ENCODE measurements at places on chromosomes 1 and 21.

DNA sequence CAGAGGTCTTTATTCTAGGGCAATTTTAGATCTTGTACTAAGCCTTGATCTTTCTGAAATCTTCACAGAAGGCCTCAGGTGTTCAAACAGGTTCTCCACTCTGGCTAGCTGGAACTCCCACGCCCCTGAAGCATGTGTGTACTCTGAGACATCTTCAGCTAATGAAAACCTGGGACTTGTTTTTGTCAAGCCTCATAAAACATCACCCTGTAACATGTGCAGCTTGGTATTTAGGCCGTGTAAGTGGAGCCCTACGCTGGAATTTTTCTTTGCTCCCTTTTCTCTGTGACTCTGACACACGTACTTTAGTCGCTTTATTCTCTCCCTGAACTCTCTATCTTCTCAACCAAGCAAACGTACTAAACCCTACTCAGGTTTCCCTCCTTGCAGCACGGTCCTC, 701.9 kb upstream of the ZP4 start:
- DNase-seq, result no peak

GRCh38 chr21:46017148-46017547, 35.6 kb downstream of the COL6A1 start:
- DNase-seq, result no peak

DNA sequence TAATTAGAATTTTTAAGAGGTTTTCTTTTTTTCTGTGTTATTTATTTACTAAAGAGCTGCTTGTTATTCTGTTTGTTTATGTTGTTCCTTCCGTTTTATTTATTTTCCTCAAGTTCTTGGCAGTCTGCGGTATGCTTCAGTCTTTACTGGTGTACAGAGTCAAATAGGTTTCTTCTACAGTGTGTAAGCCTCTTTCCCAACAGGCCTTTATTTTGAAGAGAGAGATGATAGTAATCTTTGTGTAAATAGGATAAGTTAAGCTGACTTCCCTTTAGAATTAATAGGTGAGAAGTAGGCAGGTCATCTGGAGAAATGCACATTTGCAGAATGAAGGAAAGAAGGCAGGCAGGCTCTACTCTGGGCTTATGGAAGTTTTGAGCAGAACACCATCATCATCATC, 23.8 kb downstream of the MAST2 start:
- DNase-seq, result no peak

- DNase-seq, result no peak
Observed at GRCh38 chr21:42834726-42835191, 44.6 kb downstream of the WDR4 start.

DNA sequence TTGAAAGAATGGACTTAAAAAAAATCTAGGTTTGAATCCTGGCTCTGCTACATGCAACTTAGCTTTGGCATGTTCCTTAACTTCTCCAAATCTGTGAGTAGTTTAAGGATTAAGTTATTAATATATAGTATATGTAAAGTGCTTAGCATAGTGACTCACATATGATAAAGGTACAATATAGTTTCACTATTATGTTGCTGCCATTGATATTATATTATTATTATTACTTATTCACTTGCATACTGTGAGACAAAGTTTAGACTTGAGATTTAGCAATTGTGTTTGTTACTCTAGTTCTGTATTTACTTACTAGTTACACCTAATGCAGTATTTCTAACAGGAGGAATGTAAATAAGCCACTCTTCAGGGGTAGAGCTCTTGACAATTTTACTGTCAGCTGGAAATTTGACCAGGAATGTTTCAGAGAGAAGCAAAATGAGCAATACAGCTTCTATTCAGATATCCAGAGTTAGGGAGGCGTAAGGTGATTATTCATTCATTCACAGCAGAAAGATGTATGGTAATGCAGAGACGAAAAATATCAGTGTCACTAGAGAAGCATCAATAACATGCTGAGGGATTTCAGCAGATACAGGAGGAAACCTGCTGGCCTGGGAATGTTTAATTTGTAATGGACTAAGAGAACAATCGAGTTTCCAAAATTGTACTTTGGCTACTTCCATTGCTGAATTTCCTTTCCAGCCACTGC, 25.5 kb downstream of the RGS7 start:
- no peak for DNase-seq

DNA sequence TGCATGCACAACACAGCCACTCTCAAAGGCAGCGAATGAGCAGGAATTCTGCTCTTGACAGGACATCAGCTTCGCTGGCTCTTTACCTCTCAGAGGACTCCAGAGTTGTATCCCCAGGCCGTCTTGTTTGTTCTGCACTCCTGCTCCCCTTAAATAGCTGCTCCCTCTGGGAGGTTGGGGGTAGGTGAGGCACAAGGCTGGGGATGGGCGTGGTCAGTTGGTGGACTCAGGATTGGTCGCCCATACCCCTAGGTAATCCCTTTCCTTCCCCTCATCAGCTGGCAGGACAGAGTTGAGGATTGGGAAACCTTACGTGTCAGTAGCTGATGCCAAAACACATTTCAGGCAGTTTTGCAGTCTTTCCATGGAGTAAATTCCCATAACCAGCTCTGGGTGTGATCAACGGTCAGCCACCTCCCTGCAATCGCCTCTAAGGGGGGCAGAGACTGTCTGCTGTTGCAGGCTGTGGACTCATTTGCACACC, at the start of gene PLA2G2A:
TSS of gene PLA2G2A (minus strand) at position 125 of the 484 bp plus-strand sequence. CDS start 845 bp downstream, outside the sequence.
- no peak for DNase-seq

DNA sequence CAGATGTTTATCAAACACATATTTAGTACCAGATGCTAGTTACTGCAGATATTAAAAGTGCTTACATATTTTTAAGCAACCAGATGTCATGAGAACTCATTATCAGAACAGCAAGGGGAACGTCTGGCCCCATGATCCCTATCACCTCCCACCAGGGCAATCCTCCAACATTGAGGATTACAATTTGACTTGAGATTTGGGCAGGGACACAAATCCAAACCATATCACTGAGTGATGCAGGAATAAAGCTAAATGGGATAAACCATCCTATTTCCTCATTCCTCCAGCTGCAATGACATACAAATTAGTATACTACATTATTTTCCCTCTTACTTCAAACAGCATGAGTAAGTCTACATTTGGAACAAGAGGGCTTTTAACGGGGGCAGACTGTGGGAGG, 3.1 kb upstream of the KCNK2 start:
- DNase-seq, result no peak

DNA sequence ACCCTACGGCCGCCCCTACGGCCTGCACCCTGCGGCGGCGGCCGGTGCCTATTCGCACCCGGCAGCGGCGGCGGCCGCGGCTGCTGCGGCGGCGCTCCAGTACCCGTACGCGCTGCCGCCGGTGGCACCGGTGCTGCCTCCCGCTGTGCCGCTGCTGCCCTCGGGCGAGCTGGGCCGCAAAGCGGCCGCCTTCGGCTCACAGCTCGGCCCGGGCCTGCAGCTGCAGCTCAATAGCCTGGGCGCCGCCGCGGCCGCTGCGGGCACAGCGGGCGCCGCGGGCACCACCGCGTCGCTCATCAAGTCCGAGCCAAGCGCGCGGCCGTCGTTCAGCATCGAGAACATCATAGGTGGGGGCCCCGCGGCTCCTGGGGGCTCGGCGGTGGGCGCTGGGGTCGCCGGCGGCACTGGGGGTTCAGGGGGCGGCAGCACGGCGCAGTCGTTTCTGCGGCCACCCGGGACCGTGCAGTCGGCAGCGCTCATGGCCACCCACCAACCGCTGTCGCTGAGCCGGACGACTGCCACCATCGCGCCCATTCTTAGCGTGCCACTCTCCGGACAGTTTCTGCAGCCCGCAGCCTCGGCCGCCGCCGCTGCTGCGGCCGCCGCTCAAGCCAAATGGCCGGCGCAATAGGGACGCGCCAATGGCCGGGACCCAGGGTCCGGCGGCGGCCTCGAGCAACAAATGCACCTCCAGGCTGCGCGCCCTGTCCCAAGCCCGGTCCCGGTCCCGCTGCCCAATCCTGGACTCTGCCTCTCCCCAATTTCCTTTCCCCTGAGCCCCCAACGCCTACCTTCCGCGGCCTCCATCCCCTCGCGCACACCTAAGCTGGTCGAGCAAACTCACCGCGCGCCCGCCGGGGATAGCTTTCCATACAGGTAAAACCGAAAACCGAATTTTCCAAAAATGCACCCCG, 1.8 kb downstream of the FOXD3 start:
- no peak for DNase-seq

GRCh38 chr1:112507921-112508277, 866 bp upstream of the WNT2B start:
- peak; percentile 16 for DNase-seq

GRCh38 chr1:53576866-53577760, 117.9 kb downstream of the DMRTB1 start:
- no peak for DNase-seq

GRCh38 chr1:167670563-167670962, 40.5 kb downstream of the RCSD1 start:
- DNase-seq, result no peak

DNA sequence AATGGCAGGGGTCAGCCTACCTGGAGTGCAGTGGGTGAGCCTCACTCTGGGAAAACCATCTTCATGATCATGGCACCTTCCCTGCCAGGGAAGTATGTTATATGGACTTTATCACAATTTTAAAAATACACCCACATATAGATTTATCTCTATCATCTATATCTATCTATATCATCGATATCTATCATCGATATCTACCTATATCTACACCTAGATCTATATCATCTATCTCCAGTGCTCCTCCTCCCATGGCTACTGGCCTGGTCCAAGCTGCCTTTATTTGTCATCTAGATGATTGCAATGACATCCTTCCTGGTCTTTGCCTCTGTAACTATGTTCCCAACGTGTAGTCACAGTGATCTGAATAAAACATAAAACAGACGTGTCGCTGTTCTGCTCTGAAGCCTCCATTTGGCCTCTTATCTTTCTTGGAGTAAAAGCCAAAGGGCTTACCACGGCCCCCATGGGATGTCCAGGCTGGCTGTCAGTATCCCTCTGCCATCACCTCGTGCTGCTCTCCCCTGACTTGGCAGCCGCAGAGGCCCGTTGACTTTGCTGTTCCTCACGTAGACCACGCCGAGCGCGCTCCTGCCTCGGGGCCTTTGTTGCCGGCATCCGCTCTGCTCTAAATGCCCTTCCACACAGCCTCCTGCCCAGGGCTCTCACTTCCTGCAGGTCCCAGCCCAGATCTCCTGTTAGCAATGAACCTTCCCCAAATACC, 20.6 kb upstream of the KIF26B start:
- no peak for DNase-seq

DNA sequence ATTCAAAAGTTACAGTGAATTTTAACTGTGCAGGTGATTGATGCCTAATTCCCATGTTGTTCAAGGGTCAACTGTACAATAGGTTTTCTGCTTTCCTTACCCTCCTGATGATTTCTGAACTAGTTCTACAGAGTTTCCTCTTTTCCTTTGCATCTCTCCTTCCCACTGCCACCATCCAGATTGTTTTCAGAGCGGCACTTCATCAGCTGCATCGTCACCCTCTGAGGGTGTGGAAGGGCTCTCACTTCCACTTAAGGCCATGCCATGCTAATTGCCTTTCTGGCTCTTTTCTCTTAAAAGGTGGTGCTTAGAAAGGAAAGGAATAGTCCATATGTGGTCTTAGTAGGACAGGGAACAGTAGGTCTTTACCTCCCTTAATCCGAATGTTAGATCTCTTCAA, 39.1 kb downstream of the DISC1 start:
- no peak for DNase-seq

DNA sequence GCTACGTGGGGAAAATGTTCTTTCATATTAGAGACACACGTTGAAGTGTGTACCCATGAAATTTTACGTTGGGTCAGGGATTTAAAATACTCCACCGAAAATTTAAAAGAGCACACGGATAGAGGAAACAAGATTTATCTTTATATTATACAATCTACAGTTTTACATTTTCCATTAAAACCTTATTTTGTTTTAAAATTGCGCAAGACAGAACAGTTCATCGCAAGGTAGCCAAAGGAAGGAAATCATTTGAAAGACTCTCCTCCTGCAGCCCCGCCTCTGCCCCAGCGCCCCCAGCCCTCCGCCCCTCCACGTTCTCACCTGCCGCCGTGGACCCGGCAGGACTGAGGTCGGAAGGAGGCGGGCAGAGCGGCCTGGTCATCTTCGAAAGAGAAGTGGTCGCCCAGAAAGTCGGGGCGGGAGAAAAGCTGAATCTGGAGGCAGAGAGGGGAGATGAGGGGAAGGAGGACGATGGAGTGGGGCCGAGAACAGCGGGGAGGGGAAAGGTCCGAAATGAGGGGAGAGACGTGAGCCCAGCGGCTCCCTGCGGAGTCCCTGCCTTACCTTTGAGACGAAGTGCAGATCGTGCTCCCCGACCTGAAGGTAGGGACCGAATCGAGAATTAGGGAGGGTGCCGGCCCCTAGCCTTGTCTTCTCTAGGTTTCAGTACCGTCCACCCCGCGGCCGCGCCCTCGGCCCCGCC, 18.0 kb downstream of the CRYBG2 start:
- DNase-seq, result no peak

- DNase-seq, result no peak
Observed at GRCh38 chr1:204255225-204255624, 41.4 kb upstream of the GOLT1A start.

GRCh38 chr1:174114788-174115448, 44.4 kb upstream of the RABGAP1L start:
- no peak for DNase-seq

- DNase-seq, result no peak
Observed at GRCh38 chr1:65759516-65759915, 33.2 kb upstream of the PDE4B start.

DNA sequence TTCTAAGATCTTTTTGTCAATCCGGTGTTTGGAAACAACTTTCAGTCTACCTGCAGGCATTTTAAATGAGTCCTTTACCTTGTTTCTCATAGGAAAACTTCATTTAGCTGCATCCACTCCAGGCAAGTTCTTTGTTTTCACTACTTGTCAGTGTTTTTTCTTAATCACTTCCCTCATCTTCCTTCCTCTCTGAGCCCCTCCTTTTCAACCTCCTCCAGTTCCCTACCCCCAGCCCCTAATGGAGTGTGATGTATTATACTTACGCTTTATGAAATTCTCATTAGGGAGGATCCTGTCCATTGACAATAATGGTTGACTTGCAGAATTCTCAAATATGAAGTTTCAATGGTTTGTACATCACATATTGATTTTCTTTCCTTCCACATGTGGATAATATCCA, 62.5 kb upstream of the BACH1 start:
- DNase-seq, result no peak

GRCh38 chr1:239872626-239873025, 219.1 kb upstream of the FMN2 start:
- no peak for DNase-seq

DNA sequence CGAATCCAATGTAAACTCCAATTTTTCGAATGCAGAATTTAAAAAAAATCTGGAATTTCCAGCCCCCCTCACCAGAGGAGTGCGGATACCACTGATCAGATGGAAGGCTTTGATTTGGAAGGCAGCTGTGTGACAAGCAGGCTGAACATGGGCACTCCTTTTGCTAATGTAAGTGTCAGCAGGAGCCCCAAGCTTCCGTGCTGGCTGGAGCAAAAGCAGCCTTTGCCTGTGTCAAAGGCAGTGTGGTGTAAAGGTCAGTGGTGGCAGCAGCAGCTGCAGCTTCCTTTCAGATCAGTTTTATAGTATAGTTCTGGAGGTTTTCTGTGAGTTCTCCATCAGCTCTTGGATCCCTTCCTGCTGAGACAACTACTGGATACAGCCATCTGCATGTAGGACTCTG, 259.9 kb downstream of the CTH start:
- DNase-seq, result no peak

- DNase-seq, result no peak
Observed at GRCh38 chr1:3417934-3418333, 36.5 kb upstream of the ARHGEF16 start.

All from activated naive CD4-positive, alpha-beta T cell (primary cell).